ENCODE measurements at places on chromosomes 2 and 18.

- DNase-seq = no peak
These were observed 119.1 kb upstream of the STPG4 start for GRCh38 chr2:47274054-47274782.

DNA sequence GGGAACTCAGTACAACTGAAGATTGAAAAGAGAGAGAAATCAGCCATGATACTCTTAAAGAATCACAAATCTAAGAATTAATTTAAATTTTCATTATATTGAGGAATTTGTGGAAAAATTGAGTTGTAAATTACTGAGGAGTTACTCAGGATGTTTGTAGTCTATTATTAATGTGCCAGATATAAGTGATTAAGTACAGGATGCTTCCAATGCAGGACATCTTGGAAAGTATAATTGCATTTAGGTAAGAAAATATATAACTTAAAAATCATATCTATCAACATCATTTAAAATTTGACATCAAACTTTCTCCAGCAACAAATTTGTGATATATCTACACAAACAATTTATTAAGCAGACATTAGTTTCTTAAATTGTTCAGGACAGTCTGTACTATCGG is 1.3 kb downstream of the CALCRL start:
- DNase-seq = no peak

GRCh38 chr2:30706534-30707303 is 100.5 kb downstream of the CAPN13 start:
- DNase-seq = peak; percentile 48

- DNase-seq = peak; percentile 63
These were observed 567.6 kb downstream of the PLCL1 start for GRCh38 chr2:198371921-198372543.

- DNase-seq = peak; percentile 10
These were observed 132.0 kb downstream of the ALPK2 start for GRCh38 chr18:58496937-58497336.

DNA sequence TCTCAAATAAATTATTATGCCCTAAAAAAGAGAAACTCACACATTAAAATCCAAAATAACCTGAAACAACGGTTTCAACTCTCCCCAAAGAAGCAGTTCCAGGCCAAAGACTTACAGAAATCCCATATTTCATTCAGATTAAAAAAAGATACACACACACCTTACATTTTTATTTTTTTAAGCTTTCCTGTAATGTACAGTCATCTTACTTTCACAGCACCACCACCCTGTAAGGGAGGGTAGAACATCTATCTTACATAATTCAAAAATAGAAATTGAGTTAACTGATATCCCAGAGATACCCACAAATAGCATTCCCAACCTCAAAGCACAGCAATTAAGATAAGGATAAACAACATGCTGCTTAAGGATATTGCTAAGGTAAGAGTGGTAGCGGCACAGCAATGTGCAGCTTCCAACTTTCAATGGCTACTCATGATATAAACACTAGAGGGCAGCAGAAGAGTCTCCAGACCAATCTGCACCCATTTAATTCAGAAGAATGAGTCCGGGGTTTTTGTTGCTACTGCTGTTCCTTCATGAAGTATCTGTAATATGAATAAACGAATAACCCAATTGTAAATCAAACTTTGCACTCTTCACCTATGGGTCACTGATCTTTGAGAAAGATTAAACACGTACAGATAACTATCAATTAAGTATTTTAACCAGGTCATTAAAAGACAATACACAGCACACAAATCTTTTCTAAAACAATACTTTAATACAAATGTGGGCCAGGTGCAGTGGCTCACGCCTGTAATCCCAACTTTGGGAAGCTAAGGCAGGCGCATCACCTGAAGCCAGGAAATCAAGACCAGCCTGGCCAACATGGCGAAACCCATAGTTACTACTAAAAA is 11.3 kb downstream of the GFPT1 start:
- DNase-seq = peak; percentile 27

- no peak for DNase-seq
These were observed 797 bp downstream of the TTC32 start for GRCh38 chr2:19900931-19901441.

GRCh38 chr18:62177271-62177670 is 9.6 kb downstream of the PIGN start:
- no peak for DNase-seq

DNA sequence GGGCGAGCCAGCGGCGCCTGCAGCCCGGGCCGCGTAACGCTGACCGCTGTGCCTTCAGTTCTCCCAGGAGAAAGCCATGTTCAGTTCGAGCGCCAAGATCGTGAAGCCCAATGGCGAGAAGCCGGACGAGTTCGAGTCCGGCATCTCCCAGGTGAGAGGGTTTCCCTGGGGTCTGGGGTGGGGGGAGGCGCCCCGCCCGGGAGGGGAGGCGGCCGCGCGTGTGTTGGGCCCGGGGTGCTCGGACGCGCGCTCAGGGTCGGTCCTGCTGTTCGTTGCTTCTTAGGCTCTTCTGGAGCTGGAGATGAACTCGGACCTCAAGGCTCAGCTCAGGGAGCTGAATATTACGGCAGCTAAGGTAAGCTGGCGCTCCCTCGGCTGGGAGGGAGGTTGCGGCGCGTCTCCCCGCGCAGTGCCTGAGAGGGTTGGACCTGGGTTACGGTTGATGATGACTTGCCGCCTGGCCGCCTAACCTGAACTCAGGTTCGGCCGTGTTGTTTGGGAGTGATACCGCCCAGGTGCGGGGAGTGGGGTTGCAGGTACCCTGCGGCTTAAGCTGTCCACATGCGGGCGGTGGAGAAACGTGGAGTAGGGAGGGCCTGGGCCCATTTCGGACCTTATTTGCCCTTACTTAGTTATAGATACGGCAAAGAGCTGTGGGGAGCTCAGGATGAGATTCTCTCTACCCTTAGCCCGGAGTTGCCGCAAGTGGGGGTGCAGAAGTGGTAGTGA is 638 bp downstream of the RPS7 start:
- no peak for DNase-seq

- DNase-seq = peak; percentile 58
These were observed 140.0 kb downstream of the MEIS1 start for GRCh38 chr2:66574701-66575624.

DNA sequence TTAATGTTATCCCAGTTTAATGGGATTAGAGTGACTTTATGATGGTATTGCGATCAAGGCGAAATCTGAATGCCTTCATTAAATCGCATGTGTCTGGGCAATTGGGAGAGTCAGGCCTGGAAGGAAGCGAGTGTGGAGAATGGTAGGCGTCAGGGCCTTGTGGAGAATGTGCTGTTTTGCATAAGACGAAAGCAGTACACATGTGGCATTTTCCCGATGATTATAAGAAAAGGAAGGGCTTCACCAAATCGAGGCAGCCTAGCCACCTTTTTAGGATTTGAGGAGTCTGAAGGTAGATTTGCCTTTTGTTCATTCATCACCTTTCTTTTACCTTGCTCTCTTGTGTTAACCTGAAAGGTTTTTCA is 1.0 kb downstream of the ZNF532 start:
- DNase-seq = no peak

GRCh38 chr18:57052759-57053158 is 94.1 kb upstream of the BOD1L2 start:
- DNase-seq = no peak

GRCh38 chr2:240051697-240052096 is 1.6 kb downstream of the OR6B3 start:
- DNase-seq = no peak

- peak; percentile 23 for DNase-seq
These were observed 32.6 kb upstream of the SPAG16 start for GRCh38 chr2:213251618-213252017.

DNA sequence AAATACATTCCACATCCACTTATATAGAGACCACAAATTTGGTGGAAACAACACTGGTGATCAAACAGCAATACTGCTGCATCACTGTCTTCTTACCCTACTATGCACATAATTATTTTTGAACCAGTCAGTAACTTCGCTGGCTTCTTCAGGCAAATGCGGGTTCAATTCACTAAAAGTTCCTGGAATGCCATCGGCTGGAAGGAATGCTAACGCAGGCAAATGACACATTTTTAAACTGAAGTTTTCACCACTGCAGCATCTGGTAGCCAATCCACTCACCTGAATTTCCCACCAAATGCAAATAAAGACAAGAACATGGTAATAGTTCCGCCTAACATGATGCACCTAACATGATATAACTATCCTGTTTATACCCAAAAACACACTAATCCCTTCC is 10.0 kb upstream of the HDHD2 start:
- no peak for DNase-seq

DNA sequence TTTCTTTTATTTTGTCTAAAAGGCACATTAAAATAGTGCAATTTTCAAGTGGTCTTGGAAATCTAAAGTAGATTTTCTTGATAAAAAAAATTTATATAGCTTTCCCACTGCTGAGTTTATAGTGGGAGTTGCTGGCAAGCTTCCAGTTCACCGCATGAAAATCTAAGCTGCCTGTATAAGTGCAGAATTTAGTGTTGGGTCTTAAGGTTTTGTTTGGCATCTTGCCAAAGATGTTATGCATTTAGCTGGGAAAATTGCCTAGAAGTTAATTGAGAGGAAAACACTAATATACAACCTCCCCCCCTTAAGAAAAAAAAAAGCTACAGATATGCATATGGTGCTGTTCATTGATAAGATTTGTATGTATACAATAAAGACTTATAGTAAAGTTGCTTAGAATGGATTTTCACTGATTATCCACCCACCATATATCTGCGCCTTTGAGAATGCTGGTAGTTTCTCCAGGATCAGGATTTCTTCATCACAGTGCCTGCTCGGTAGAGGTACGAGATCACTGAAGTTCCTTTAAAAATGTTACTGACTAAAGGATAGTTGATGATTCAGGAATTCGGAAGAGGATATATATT is 803.2 kb upstream of the POU3F3 start:
- no peak for DNase-seq

DNA sequence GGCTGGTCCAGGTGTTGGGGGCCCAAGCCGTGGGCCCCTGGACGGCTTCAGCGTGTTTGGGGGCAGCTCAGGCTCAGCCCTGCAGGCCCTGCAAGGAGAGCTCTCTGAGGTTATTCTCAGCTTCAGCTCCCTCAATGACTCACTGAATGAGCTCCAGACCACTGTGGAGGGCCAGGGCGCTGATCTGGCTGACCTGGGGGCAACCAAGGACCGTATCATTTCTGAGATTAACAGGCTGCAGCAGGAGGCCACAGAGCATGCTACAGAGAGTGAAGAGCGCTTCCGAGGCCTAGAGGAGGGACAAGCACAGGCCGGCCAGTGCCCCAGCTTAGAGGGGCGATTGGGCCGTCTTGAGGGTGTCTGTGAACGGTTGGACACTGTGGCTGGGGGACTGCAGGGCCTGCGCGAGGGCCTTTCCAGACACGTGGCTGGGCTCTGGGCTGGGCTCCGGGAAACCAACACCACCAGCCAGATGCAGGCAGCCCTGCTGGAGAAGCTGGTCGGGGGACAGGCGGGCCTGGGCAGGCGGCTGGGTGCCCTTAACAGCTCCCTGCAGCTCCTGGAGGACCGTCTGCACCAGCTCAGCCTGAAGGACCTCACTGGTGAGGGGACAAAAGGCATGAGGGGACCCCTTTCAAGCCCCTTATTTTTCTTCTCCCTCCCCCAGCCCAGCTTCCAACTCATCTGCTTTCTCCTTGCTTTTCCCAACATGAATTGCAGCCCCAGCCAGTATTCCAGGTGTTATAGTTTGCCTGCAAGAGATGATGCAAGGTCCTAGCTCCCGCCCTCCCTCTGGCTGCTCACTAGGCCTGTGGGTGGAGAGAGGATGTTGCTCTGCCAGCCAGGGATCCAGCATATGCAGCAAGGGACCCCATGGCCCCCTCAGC is 2.9 kb upstream of the KHK start:
- peak; percentile 9 for DNase-seq

GRCh38 chr2:8525582-8526402 is 156.1 kb upstream of the ID2 start:
- DNase-seq = peak; percentile 81

DNA sequence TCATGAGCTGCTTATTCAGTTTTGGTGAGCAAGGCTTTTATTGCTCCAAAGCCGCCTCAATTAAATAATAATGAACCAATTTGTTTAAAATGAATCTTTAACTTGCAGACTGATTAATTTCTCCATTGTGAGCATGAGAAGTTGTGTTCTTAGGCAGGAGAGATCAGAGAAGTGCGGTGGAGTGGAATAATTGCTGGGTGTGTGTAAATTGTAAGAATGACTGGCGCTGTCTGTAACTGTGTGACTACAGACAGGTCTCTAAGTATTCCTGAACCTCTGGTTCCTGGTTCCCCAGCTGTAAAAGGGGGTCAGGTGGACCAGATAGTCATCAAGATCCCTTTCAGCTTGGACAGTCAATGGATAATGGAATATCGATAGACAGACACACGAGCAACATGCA is 98.0 kb upstream of the EFEMP1 start:
- no peak for DNase-seq

GRCh38 chr2:131431336-131431735 is 44.6 kb upstream of the TUBA3D start:
- no peak for DNase-seq

- DNase-seq = peak; percentile 50
These were observed 65.4 kb downstream of the TTC21B start for GRCh38 chr2:165888171-165888570.

DNA sequence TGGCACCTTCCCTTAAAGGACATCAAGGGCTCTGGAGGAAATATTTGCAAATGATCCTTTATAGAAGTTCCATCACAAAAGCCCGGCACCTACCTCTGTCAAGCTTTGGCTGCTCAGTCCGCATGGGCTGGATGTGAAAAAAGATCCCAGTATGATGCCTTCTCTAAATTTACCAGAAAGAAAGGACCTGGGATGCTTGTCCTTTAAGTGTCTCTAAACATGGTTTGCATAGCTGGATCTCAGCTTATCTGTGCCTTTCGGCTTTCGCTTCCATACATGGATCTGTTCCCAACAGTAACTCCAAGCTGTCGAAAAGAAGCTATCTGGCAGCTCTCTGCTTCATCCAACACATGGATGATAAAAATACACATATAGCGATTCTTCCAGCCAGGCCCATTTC is 60.4 kb upstream of the SLC8A1 start:
- no peak for DNase-seq

- no peak for DNase-seq
These were observed 9.0 kb downstream of the PTPN4 start for GRCh38 chr2:119768742-119769141.

DNA sequence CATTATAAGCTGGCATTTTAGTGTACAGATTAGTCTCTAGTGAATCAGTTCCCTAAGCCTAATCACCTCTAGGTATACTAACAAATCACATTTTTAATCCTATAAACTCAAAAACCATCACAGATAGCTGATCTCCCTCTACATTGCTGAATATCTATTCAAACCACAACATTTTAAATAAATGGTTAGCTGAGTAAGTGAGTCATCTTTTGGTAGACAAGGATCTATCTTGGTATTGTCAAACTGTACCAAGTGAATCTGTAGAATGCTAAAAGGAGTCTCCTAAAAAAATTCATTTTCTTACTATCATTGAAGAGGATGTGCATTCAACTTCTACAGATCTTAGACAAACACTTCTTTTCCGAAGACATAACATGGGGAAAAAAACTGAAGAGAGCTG is 40.7 kb downstream of the INO80D start:
- DNase-seq = no peak

GRCh38 chr18:47724186-47724975 is 206.1 kb downstream of the SMAD2 start:
- no peak for DNase-seq

DNA sequence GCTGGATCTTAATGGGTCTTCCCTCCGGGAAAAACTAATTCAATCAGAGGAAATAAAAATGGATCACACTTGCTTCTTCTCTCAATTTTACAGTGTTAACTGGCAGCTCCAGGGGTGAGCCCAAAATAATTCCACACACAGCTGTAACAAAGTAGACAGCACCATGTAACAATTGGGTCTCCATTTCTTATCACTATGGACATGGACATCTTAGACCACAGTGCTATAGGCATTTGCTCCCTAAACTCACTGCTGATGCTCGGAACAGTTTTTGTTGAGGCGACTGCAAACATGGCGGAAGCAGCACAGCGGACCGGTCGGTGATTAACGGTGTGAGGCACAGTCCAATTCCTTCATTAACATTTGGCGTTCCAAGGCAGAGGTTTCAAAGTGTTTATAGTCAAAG is 144.7 kb upstream of the NCK2 start:
- no peak for DNase-seq
